ENCODE measurements at places on chromosomes 11 and 22.

GRCh38 chr11:75170516-75171201 lies 19.8 kb downstream of the SLCO2B1 start:
- no peak for DNase-seq

- no peak for DNase-seq
These were observed 76.8 kb upstream of the CREB3L1 start for GRCh38 chr11:46200537-46201281.

- DNase-seq = no peak
These were observed 33.4 kb downstream of the MRTFA start for GRCh38 chr22:40603088-40603605.

GRCh38 chr22:25492841-25493734 lies 71.4 kb upstream of the GRK3 start:
- peak; percentile 12 for DNase-seq

DNA sequence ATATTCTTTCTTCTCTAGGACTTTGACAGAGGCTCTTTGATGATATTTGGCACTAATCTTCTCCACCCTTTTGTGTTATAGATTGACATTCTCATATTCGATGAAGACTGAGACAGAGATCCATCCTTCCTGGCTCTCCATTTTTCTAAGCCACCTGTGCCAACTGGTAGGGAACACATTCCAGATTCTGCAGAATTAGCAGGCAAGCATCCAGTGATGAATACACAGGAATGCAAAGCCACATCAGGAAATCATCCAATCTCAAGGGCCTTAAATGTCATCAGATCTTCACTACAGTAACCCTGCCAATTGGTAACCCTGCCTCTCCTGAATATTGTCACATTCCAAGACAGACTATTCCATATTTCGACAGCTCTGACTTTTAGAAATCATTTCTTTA lies 718.4 kb upstream of the API5 start:
- DNase-seq = no peak

GRCh38 chr11:29780756-29781155 lies 236.1 kb downstream of the KCNA4 start:
- DNase-seq = no peak

GRCh38 chr11:98701541-98701940 lies 319.2 kb upstream of the CNTN5 start:
- no peak for DNase-seq

GRCh38 chr11:12167061-12168000 lies 56.9 kb downstream of the MICAL2 start:
- DNase-seq = no peak

GRCh38 chr11:43546561-43547429 lies 133.7 kb upstream of the HSD17B12 start:
- no peak for DNase-seq

- DNase-seq = no peak
These were observed 24.6 kb downstream of the IGHMBP2 start for GRCh38 chr11:68928136-68928880.

GRCh38 chr11:34825670-34826383 lies 90.4 kb downstream of the APIP start:
- DNase-seq = no peak

DNA sequence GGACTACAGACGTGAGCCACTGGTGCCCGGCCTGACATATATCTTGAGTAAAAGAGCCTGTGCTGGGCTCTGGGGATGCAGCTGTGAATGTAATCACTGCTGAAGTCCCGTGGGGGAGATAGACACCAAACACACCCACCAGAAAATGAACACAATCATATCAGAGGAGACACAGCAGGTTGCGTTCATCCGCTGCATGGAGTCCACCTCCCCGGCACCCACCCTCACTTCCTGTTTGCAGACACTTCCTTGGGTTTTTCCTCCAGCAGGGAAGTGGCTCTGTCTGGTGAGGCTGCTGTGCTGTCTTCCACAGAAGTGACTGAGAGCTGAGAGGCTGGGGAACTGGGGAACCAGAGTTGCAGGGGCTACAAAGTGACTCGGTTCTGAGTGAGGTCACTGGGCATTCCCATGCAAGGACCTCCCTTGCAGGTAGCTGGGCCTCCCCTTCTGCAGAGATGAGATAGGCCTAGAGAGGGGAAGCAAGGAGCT lies 7.2 kb downstream of the MICALL1 start:
- DNase-seq = no peak

- no peak for DNase-seq
These were observed 343.0 kb upstream of the NCAM1 start for GRCh38 chr11:112617977-112618826.

DNA sequence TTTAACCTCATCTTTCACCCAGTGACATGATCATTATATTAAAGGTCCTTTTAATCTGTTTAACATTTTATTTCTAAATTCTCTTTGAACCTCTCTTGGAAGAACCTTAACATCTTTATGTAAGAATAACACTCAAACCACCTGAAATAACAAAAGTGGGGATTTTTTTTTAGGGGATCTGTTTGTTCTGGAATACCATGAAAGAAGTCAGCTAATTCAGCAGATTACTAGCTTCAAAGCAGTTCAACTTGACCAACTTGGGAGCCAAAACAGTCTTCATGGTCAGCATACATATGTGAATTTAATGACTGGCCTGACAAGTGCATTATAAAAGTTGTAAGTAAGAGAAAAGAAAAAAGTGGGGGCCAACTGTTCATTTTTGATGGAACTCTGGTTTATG lies 52.3 kb downstream of the CCDC34 start:
- no peak for DNase-seq

DNA sequence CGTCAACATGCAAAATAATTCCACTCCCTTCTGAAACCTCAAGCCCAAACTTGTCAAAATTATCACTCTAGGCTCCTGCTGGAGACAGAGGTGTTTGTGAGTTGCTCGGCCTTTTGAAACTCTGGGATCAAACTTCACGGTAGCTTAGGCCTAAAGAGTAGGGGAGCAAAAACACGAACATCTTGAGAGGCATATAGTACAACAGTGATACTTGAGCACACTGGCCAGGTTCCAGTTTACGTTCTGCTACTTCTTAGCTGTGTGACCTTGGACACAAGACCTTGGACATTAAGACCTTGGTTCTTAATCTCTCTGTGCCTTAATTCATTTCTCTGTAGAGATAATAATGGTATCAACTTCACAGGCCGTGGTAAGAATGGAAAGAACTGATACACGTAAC lies 123.5 kb upstream of the LMO1 start:
- no peak for DNase-seq

DNA sequence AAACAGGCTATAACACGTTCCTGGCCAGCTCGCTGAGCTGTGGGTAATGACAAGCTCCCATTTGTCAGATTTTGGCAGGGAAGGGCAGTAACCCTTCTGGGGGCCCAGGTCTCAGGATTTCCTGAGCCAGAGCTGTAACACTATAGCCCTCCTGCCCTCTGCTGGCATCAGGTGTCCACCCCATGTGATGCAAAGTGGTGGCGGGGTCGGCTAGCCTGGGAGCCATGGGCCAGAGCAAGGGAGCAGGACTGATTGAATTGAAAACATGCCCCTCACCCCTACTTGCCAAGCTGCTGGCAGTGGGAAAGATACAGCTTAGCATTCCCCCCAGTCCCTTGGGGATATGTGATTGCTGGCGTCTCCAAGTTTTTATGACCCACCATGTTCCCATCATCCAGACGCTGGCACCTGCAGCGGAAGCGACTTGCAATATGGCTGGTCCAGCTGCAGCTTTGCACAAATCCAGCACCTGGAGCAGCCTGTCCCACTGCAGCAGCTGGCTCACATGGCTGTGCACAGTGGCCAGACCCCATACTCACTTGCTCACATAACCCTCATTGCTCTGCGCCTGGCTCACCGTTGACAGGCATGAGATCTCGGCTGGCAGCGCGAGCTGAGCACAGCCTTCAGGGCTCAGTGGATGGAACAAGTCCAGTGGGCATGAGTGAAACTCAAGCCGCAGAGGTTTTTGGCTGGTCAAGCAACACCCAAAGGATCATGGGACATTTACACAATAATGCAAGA lies 1147.8 kb downstream of the JRKL start:
- DNase-seq = peak; percentile 2

GRCh38 chr11:111591187-111591960 lies 10.9 kb upstream of the SIK2 start:
- no peak for DNase-seq

DNA sequence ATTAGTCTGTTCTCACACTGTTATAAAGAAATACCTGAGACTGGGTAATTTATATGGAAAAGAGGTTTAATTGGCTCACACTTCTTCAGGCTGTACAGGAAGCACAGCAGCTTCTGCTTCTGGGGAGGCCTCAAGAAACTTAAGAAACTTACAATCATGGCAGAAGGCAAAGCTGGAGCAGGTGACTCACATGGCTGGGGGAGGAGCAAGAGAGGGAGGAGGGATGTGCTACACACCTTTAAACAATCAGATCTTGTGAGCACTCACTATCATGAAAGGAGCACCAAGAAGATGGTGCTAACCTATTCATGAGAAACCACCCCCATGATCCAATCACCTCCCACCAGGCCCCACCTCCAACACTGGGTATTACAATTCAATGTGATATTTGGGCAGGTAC lies 381.6 kb downstream of the ETS1 start:
- no peak for DNase-seq

DNA sequence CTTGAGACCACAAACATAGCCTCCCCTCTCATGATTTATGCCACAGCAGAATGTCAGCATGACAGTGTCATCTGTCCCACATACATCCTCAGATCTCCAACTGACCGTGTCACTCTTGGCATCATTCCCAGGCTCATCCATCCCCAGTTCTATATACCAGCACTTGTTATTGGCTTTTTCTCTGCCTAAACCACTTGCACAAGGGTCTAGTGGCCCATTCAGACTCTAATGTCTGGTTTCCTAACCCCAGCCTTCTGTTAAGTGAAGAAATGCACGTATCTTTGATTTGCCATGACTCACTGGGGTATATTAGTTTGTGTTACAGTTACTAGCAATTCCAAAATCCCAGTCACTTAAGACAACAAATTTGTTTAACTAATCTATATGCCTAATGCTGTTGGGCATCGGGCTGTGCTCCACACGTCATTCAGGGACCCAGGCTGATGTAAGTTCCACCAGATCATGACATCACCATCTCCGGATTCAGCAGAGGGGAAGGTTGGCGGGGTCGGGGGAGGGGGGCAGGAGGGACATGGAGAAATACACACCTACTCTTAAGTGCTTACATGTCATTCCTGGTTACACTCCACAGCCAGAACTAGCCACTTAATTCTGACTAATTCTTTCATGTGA lies 517.4 kb downstream of the BUD13 start:
- no peak for DNase-seq

- no peak for DNase-seq
These were observed 17.9 kb downstream of the C1QTNF6 start for GRCh38 chr22:37169947-37170688.

DNA sequence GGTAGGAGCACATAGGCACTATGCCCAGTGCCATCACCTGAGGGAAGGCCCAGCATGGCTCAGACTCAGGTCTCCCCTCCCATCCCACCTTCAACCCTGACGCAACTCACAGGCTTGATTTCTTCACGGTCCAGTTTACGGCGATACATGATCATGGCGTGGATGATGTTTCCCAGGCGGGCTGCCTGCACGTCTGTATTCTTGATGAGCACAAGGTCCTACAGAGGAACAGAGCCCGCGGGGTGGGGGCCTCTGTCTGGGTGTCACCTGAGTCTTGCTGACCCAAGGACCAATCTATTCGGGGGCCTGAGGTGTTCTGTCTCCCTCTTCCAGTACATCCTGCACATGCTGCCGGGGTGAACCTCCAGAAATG lies 3.9 kb downstream of the CPT1B start:
- no peak for DNase-seq

- no peak for DNase-seq
These were observed 44.5 kb downstream of the BCR start for GRCh38 chr22:23224846-23225245.

- DNase-seq = no peak
These were observed 198.9 kb upstream of the ZC3H12C start for GRCh38 chr11:109894242-109894641.

DNA sequence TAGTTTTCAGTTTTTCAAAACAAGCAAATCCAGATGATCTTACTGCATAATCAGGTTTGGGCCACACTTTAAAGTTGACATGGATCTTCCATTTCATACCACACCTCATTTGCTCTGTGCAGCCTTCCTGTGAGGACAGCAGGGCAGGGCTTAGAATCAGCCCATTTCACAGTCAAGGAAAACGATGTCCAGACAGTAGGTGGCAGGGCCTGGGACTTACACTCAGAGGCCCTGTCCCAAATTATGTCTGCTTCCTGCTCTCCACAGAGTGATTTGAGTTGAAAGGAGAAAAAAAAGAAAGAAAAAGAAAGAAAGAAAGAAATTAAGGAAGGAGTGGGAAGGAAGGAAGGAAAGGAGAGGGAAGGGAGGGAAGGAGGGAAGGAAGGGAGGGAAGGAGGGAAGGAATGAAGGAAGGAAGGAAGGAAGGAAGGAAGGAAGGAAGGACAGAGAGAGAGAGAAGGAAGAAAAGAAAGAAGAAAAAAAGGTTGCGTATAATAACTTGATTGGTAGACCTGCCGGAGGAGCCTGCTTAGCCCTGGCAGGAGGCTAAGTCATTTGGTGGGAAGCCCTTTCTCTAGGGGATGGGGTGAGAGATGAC lies 23.6 kb downstream of the TSKU start:
- no peak for DNase-seq

DNA sequence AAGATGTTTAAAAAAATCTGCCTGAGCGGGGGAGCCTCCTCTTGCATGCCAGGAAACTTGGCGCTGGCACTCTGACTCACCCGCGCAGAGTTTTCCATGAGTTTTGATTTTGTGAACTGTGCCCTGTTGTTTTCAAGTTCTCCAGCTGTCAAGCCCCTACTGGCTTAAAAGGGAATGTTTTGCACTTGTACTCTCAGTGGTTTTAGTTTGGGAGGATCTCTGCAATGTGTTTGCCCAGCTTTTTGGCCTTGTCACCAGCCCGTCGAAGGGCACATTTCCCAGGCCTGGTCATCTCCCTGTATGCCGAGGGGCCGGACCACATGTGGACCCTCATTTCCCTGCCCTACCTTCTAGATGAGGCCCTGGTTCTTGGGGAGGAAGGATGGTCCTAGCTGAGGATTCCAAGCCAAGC lies 12.2 kb downstream of the MRGPRF start:
- no peak for DNase-seq

GRCh38 chr11:93623920-93624319 lies 37.6 kb upstream of the CEP295 start:
- DNase-seq = no peak

DNA sequence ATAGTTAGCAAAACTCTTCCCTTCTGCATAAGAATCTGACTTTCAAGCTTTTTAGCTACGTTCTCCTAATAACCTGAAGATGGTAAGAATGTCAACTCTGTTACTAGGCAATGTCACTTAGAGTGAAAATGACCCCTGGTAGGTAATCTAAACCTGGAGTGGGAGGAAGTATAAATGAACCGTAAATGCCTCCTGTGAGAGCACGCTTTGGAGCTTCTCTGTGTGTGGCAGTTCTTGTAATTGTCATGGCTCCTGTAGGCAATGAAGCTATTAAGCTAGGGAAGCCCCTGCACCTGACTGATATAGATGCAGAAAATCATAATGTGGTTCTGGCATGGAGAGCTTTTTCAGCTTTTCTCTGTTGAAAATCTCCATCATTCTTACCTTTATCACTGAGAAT lies 29.4 kb downstream of the CALCA start:
- DNase-seq = no peak

GRCh38 chr11:10208131-10208575 lies 85.9 kb downstream of the SBF2 start:
- no peak for DNase-seq

Measured in nephron progenitor cell (in vitro differentiated cells).